ENCODE measurements at places on chromosomes 7 and 10. TPM values are rescaled to one million over a fixed set of nuclear protein-coding genes. Genes with fewer than 3 reads are reported as not detected.

ADAMTS14 gene
- total RNA-seq: 5.2 TPM

VGF gene
- 0.10 TPM for total RNA-seq

RSPH10B gene
- 0.20 TPM for total RNA-seq

KCP gene
- 1.4 TPM for total RNA-seq

GPR15LG gene
- total RNA-seq: 2.1 TPM
